CD4-positive, alpha-beta T cell treated with Interferon gamma for 1 hour (primary cell): ENCODE measurements at places on chromosomes 5 and 9.

GRCh38 chr5:10491673-10492026 lies 50.0 kb downstream of the ROPN1L start:
- no peak for DNase-seq

GRCh38 chr9:105978336-105978735 lies 284.0 kb downstream of the TMEM38B start:
- no peak for DNase-seq

DNA sequence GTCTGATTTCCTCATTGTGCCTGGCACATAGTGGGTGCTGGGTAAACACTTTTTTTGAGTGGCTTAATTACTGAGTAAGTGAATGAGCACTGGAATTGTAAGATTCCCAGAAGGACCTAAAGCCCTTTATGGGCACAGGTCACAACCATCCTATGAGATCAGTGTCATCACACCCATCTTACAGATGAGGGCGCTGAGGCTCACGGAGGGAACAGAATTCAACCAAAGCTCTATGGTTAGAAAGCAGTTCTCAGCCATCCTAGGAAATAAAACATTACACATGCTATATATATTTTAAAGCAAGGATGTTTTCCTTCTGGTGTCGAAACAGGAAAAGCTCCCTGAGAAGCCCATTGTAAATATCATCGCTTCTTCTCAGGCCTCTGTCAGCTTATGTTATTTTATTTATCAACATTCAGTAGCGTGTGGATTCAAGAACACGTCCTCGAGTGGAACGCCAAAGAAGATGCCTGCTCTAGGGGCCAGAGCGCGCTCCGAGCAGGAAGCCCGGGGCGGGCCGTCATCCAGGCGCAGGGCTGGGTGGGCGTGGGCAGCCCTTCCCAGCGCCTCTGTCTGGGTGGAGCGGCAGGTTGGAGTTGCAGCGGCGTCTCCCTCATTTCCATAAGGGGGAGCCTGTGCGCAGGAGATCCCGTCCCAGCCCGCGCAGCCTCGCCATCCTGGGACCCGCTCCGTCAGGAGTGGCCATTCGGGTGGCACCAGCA lies 155.8 kb upstream of the SMIM23 start:
- DNase-seq: no peak

DNA sequence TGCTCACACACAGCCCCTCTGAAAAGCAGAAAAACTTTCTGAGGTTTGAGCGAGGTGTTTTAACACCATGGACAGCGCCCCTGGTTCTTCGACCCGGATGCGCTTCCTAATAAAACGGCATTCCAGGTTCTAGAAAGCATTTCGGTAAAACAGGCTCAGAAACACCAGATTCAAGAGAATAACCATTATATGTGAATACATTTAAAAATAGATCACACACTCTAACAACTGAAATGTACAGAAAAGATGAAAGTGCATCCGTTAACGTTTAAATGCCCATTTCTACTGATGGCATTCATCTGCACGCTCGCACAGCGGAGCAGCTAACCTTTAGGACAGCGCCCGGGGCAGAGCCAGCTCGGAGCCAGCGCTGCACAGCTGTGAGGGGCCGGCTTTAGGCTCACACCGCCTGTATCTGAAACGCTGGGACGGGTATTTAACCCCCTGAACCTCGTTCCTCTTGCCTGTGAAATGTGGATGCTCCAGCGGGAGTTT lies 26.3 kb upstream of the TENT4A start:
- DNase-seq: no peak

GRCh38 chr5:31585895-31586270 lies 53.0 kb upstream of the PDZD2 start:
- no peak for DNase-seq

DNA sequence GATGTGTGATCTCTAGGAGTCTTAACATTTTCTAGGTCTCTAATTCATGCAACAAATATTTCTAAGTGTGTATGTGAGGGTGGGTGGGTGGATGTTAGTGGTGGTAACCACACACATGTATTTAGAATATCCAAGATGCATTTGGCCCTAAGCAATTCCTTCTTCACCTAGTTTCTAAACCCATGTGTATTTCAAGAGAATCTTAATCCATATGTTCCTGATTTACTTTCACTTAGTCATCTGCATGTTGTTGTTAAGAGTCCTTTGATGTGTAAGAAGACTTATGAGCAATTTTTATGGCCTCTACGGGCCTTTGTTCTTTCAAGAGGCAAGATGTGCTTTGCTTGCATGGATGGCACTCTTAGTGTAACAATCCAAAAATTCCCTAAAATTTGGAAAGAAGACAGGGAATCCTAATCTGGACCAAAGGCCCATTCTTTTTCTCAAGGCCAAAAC lies 282.6 kb downstream of the SPATA31D1 start:
- DNase-seq: no peak

- DNase-seq: no peak
These were observed 272.6 kb upstream of the IRX2 start for GRCh38 chr5:3024126-3024525.

DNA sequence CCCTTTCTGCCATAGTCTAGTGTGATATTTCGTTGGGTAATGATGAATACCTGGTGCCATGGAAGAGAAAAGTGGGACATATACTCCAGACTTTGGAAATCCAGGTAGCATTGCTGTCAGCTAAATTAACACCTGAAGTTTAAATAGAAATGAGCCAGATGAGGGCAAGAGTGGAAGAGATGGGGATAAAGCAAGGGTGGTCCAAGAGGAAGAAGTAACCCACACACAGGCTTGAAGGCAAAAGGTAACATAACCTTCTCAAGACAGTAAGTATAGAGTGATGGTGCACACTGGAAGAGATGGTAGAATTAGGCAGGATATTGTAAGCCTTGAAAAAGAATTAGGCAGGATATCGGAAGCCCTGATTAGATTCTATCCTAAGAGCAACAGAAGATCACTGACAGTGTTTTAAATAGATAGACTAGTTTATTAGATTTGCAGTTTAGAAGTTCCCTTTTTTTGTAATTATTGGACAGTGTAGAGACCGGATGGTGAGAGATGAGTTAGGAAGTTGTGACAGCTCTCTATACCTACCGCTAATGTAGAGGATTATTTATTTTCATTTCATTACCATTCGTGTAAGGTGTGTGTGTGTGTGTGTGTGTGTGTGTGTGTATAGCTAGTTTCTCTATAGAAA lies 16.8 kb downstream of the ANXA1 start:
- DNase-seq: no peak

GRCh38 chr5:68325065-68325580 lies 109.6 kb downstream of the PIK3R1 start:
- DNase-seq: no peak

- peak; percentile 28 for DNase-seq
These were observed 70.2 kb upstream of the ALDH1A1 start for GRCh38 chr9:73023025-73023541.

GRCh38 chr5:170268153-170268689 lies 29.4 kb downstream of the LCP2 start:
- DNase-seq: no peak

- no peak for DNase-seq
These were observed 124.9 kb upstream of the ZNF608 start for GRCh38 chr5:124871303-124871702.

DNA sequence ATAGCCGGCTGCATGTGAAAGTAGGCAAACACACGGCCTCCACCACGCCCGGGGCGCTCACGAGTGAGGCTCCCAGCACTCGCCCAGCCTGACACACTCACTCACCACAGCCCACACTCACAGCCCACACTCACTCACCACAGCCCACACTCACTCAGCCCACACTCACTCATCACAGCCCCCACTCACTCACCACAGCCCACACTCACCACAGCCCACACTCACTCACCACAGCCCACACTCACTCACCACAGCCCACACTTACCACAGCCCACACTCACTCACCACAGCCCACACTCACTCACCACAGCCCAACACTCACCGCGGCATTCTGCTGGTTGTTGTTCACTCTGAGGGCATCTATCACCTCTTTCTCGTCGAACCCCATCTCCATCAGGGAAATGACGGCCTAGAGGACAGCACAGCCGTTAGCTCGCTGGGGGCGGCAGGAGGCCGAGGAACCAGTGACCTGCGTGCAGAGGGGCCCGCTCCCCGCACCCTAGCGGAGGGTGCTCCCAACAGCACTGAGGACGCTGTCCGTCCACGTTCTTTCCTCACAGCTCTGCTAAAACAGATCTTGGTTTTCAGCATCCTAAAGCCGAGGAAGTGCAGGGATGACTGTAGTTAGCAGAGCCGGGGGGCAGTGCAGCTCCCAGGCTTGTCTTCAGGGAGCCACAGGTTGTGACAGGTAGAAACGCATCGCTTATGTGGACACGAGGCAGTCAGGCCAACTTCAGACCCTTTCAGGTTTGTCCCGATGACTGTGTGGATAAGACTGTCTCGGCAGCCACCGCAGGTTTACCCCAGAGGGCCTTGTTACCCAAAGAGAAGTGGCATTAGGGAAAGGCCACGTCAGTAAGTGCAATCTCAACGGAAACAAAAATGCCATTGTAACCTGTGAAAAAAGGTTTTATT lies 21.6 kb downstream of the UBAC1 start:
- peak; percentile 32 for DNase-seq

DNA sequence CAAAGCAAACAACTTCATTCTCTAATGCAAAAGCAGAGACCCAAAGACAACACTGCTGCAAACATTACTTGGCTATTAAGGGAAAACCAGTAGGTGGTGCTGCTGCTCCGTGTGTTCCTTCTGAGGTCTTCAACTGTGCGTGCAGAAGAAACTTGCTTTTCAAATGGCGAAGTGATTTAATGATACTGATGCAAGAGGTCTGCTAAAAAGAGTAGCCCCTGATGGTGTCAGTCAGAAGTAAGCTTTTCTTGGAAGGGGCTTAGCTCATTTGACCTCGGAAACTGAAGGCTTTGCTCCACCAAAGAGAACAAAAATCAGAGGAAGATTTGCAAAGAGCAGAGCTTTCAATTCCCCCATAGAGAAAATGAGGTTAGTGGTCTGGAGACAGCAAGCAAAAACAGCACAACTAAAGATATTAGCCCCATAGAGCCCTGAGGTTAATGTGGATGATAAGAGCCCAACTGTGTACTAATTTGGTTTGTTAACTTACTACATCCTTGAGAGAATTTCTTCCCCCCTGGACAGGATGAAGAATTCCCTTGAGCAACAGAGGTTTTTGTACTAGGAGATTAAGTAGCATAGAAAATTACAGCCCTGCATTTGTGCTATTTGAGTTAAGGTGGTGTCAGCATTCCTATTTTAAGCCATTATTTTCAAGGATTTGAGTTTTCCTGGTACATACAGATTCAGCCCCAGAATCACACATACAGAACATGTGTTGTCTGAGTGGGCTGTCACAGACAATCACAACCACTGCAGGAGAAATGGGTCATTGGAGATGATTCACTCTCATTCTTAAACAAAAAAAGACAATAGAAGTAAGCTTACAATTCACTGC lies 153.2 kb upstream of the C9orf72 start:
- DNase-seq: peak; percentile 34

GRCh38 chr5:40682154-40683017 lies 2.7 kb downstream of the PTGER4 start:
- DNase-seq: no peak

DNA sequence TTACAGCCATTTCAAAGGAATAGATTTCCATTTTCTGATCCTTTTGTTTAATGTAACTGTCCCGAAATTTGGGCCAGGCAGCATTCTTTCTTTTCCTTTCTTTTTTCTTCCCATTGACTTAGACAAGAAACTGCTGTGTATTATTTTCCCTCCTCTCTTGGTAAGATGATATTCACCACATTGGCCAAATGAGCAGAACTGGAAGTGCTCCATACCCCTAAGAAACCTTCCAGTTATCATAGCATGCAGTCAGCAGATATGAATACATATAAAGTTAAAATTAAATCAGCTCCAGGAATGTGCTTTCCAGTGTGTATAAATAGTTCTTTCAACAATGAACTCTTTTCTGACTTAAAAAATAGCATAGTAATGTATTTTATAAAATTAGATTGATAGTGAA lies 168.5 kb upstream of the GAS1 start:
- DNase-seq: no peak

- DNase-seq: peak; percentile 25
These were observed 218.5 kb upstream of the SLC30A5 start for GRCh38 chr5:68875351-68875750.

GRCh38 chr9:114390952-114391351 lies 3.2 kb upstream of the AKNA start:
- DNase-seq: no peak

GRCh38 chr5:77117161-77117560 lies 30.1 kb upstream of the ZBED3 start:
- no peak for DNase-seq

DNA sequence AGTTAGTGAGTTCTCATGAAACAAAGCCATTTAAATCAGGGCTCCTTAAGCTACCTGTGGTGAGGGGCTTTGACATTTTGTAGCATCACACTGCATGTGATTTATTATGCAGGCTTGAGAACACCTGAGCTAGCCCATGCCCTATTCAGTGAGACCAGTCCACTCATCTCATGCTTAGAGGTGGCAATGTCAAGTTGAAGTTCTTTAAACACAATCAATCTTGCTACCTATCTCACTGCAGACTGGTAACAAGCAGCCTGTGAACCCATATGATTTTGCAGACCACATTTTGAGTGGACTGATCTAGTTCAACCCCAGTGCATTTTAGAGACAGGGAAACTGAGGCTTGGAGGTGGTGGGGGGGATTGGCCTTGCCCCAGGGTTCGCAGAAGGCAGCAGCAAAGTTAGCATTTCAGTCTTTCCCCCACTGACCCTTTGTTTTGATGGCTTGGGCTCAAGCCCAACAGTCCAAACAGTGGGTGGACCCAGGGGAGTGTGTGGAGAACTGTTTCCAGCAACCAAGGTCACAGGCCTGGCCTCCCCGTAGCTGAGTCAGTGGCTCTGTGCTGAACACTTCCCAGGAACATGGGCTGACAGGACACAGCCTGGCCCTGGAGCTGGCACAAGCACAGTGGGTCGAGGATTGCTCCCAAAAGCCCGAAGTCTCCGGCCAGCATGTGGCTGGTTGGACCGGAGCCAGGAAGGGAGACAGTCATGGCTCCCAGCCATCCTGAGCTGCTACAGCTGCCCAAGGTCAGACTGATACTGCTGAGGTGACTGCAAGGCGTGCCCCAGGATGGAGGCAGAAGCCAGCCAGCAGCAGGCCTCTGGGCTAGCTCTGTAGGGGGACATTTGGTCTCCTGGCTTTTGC lies 95.3 kb downstream of the RGS3 start:
- no peak for DNase-seq

DNA sequence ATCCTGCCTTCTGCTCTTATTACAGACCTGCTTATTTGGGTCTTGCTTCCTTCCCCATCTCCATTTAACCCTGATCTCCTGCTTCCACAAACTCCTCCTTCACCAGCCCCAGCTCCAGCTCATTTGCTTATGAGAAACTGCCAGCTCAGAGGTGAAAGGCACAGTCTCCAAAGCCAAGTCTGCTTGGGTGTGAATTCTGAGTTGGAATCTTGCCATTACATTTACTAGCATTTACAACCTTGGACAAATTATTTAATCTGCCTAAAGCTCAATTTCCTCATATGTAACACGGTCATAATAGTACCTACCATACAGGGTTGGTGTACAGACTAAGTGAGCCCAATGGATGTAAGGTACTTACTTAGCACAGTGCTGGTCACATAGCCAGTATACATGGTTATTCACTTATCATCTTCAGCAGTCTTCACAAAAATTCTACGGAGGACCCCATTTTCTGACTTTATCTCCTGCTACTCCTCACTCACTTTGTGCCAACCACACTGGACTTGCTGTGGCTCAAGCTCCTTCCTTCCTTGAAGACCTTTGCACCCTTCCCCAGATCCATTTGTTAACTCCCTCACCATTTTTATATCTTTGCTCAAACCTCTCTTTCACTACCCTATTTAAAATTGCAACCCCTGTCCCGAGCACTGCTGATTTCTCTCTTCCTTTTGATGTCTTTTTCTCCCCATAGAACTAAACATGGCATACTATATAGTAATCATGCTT lies 86.2 kb downstream of the DOCK2 start:
- no peak for DNase-seq
